ENCODE measurements at places on chromosomes 16 and 17.

GRCh38 chr17:17077861-17078732, 35.8 kb downstream of the MPRIP start:
- no peak for DNase-seq

GRCh38 chr16:66706506-66706880, 9.9 kb upstream of the CMTM4 start:
- no peak for DNase-seq

- no peak for DNase-seq
Observed at GRCh38 chr16:69554495-69554894, 11.3 kb upstream of the NFAT5 start.

- no peak for DNase-seq
Observed at GRCh38 chr16:48291303-48291702, 44.0 kb upstream of the ABCC11 start.

DNA sequence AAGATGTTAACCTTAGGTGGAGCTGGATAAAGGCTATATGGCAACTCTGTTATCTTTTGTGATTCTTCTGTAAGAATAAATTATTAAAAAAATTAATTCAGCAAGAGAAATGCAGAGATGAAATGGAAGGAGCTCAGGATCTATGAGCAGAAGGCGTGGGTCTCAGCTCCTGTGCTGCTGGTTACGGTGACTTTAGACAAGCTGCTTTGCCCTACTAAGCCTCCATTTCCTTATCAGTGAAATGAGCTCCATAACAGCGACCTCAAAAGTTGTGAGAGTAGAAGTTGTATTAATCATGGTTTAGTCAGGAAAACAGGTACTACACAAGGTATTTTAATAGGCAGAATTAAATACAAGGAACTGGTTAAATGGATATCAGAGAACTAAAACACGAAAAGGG, 48.2 kb upstream of the FOXJ1 start:
- no peak for DNase-seq

GRCh38 chr17:65586899-65587298, 25.5 kb upstream of the AXIN2 start:
- no peak for DNase-seq

- no peak for DNase-seq
Observed at GRCh38 chr17:4785311-4786105, 656 bp downstream of the VMO1 start.

DNA sequence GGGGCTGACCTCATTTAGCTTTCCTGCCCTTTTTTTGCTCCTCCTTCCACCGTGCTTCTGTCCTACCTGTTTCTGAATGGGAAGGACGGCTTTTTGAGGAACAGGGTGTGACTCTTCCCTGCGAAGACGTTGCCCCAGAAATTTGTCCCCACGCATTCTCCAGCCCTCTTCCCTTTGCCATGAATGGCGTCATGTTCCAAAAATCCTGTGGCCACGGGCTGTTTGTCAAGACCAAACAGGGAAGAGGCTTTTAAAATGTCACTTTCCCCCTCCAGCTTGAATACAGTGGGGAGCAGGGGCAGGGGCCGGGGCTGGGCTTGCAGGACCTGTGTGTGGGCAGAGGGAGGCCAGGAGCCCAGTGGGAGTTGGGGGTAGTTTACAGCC, 13.9 kb downstream of the MPRIP start:
- DNase-seq: no peak

- no peak for DNase-seq
Observed at GRCh38 chr16:20307791-20308190, 19.5 kb downstream of the GP2 start.

DNA sequence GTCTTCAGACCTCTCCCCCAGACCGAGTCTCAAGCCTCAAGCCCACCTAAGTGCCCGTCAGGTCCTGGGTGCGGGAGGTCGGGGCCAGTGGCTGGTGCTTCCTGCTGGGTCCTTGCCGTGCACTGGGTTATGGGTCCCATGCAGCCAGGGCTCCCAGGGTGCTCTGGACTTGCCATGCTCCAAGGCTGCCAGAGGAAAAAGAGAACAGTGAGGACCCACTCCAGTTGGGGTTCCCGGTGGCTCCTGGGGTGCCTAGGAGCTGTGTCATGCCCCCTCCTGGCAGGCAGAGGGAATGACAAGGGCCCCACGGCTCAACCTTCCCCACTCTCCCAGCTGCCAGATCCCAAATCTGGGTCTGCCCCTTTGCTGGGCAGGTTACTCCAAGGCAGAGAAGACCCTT, 3.8 kb downstream of the SNX20 start:
- peak; percentile 37 for DNase-seq

DNA sequence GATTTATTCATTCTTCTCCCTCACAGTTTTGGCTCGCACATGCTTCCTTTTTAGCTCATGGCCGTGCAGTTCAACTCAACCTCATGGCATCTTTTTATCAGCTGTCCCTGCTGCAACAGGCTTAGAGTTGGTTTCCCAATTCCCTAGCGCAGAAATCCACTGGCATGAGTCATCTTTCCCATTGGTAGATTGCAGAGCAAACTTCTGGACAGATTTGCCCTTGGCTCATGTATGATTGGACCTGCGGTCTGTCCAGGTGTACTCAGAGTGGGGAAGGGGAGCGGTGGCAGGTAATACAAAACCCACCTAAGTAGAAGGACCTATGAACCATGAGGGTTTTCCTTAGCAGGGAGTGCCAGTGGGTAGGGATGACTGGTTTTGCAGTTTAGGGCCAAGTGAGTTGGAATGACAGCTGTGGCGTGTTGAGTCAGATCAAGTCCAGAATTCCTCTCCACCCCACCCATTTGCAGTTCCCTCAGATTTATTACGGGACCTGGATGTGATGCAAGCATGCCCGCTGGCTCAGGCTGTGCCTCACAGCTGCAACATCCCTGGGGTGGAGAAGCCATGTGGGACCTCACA, 584.7 kb downstream of the WWOX start:
- no peak for DNase-seq

GRCh38 chr17:43961954-43962353, 8.2 kb upstream of the PYY start:
- DNase-seq: no peak

DNA sequence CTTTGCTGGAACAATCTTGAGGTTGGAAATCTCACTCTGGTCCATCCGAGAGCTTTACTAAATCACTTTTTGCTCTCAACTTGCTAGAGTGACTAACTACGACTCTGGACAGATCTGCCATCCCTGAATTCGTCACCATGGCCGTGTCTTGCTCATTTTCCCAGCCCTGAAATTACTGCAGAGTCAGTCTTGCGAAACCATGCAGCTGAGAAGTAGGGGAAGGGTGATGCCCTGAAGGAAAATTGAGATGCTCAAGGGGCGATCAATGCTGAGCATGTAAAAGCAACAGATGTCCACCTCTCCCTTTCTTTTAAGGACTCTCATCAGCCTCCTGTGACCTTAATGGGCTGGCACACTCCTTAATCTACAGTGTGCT, 18.8 kb downstream of the PCTP start:
- no peak for DNase-seq

- no peak for DNase-seq
Observed at GRCh38 chr16:23927796-23928195, 92.0 kb downstream of the PRKCB start.

- DNase-seq: no peak
Observed at GRCh38 chr16:88403794-88404581, 21.2 kb downstream of the ZNF469 start.

DNA sequence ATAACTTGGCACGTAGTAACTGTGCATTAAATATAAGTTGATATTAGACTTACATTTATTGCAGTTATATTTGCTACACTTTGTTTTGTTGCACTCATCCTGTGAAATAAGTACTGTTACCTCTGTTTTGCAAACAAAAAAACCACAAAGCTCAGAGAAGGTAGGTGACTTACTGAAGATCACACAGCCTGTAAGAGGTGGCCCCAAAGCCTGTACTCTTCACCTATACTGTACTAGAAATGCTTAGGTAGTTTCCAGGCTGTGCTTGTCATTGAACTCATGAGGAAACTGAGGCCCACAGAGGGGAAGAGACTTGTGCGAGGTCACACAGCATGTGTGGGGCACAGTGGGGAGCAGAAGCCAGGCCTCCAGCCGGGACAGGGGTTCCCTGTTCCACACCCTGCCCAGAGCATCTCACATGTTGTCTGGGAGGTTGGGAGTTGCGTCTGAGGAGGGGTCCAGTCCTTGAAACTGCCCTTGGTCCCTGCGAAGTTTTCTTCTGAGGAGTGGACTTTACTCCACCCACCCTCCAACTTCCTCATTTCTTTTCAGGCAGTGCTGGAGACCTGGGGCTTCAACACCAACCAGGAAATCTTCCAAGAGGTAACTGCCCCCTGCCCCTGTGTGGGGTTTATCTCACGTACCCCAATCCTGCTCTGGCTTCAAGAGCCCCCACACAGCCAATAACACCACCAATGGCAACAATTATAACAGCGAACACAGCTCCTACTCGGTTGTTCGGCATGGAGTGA, 13.0 kb downstream of the CETP start:
- no peak for DNase-seq

DNA sequence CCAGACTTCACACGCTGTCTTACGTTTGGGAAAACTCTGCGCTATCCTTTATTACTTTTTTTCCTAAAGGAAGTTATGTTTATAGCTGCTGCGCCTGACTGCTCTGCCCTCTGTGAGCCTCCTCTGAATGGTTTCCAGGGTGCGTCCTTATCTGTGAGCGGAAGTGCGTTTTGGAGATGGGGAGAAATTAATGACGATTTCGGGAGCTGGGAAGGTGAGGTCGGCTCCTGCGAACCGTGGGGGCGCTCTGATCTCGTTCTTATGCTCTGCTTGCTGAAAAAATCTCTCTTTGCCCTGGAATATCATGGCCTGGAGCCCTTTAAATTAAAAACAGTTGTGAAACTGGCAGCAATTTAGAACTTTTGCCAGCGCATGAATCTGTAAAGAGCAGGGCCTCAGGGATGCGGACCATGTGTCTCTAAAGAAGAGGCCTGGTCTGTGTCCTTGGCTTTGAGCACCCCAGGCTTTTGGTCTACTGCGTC, 135.7 kb upstream of the ZFHX3 start:
- DNase-seq: no peak

DNA sequence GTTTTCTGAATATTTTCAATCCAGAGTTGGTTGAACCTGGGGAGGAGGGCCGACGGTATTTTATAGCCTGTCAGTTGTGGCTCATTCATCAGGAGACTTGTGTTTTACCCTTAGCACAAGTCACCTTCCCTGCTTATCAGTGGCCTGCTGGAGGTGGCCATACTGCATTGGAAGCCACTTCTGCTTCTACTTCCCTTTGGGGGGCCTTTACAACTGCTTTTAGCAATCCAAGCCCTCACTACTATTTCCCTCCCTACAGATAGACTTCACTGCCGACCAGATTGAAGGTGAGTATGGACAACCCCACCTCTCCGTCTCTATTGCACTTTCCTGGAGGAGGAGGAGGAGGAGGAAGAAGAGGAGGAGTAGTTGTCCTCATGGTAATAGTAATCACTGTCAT, 4.4 kb downstream of the MYL4 start:
- no peak for DNase-seq

GRCh38 chr16:75306099-75306762, 54.8 kb upstream of the BCAR1 start:
- no peak for DNase-seq

GRCh38 chr17:66450008-66450851, 147.8 kb downstream of the PRKCA start:
- DNase-seq: no peak

GRCh38 chr17:83036666-83037065, 42.7 kb upstream of the METRNL start:
- no peak for DNase-seq

DNA sequence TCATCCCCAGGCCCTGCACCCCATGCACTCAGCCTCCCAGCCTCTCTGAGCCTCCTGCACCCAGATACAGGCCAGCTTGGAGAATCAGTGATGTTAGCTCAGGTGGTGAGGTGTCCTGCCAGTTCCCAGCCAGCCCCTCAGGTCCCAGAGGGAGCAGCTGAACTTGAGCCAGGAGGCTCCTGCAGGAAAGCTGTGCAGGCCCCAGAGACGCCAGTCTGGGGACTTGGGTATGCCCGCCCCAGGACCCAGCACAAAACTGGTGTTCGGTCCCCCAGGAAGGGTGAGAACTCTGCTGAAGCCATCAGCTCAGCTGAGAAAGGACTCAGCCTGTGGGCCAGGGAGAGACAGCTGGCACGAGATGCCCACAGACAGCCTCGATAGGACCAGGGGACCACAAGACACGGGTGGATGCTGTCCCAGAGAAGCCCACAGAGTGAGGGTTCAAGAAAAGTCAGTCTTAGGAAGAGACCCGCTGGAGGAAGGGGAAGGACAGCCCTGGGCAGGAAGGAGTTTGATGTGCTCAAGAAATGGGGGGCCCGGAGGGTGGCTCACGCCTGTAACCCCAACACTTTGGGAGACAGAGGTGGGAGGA, 11.0 kb downstream of the ENDOV start:
- DNase-seq: no peak

DNA sequence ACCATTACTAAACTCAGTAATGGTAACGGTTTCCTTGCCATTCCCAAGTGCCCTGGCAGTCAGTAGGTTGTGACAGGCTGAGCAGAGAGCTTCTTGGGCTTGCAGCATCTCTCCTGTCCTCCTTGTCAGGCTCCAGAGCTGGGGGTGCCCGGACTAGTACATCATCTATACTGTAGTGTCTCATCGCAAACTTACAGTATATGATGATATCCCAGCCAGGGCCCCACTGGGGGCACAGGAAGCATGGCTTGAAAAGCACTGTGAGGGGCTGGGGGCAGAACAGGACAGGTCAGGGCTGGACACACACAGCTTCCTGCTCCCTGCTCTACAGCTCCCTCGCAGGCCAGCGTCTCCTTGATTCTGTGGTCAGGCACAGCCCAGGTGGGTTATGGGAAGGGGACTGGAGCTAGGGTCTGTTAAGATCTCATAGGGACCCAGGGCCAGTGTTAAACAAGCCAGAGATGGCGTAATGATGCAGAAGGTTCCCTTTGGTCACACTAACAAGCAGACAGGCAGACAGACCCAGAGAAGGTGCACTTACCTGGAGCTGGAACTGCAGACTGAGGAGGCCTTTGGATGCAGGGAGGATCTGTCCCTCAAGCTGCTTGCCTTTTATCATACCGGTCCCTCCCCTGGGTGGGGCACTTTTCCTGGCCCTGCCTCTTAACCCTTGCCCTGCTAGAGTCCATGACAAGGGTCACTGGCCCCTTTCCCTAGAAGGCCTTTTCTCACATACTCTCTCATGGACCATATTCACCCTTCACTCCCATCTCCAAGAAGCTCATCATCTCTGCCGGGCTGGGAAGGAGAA, 6.8 kb downstream of the ERAL1 start:
- DNase-seq: no peak

- DNase-seq: no peak
Observed at GRCh38 chr16:58187092-58187491, 10.8 kb downstream of the CSNK2A2 start.

GRCh38 chr17:77438241-77439188, 297.7 kb downstream of the SEC14L1 start:
- DNase-seq: no peak

Measured in stimulated activated naive CD8-positive, alpha-beta T cell treated with anti-CD3 and anti-CD28 coated beads, Interleukin-15, Interleukin-2, amounts not matched to agents 100 U/mL and 50 U/mL, for 24 hours (primary cell).